ENCODE measurements at places on chromosomes 1 and 21.

GRCh38 chr1:16266411-16267118, 29.6 kb upstream of the CPLANE2 start:
- DNase-seq: no peak

GRCh38 chr1:55885619-55886018, 670.5 kb upstream of the USP24 start:
- no peak for DNase-seq

- no peak for DNase-seq
These were observed 16.8 kb downstream of the PANK4 start for GRCh38 chr1:2509589-2509988.

- DNase-seq: no peak
These were observed 102.7 kb upstream of the IVNS1ABP start for GRCh38 chr1:185419718-185420117.

DNA sequence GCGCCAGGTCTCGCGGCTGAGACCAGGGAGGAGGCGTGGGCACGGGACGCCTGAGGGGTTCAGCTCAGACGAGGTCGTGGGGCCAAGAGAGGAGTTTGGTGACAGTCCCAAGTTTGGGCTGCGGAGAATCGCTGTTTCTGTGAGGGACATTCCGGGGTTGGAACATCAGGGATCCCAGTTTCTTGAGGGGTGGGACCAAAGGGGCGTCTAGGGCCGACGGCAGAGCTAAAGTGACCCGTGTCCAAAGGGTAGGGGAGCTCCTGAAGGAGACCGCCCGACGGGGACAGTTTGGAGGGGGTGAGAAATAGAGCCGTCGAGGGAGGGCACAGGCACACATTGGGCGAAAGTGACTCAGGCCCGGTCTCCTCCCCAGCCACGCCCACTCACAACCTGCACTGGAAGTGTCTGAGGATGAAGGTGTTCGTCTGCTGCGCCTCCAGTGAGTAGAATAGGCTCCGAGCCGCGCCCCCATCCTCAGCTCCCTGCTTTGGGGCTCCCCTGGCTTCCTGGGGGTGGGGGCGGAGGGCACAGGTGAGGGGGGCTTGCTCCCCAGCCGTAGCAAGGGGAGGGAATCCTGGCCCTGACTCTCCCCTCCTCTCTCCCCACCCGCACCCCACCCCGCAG, 7.0 kb downstream of the EFNA3 start:
- DNase-seq: no peak

GRCh38 chr1:220770245-220770913, 16.3 kb upstream of the MTARC1 start:
- DNase-seq: no peak

DNA sequence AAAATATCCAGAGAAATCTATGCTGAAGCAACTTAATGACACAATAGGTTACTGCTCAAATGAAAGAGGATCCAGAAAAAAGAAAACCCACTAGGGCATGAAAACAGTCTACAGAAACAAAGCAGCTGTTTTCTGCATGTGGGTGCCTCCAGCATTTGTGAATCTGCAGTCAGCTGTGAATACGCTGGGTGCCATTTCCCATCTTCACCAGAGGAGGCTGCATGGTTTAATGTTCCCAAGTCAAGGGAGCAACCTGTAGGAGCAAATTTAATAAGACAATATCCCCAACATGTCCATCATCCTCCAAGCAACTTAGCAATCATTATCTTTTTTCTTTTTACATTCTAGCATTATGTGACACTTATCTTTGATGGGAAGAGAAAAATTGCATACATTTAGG, 396.6 kb downstream of the BRINP2 start:
- no peak for DNase-seq

All from progenitor cell of endocrine pancreas (in vitro differentiated cells).